ENCODE measurements at places on chromosomes 1 and 21.

GRCh38 chr1:149849947-149850360, 49.4 kb upstream of the BOLA1 start:
- no peak for DNase-seq

DNA sequence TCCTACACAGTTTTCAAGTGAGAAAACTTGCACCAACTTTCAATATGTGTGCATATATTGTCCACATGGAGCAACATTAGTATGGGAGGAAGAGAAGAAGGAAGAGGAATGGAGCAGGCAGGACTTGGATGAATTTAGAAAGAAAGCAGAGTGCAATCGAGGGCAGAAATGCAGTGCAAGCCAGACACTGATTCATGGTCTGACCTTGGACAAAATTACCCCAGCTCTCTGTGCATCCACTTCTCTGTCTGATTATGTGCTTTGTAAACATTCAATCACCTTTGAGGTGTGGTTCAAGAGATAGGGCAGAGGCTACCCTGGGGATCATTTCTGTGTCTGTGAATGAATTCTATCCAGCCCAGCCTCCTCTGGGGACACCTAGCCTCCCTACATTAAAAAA, 265.2 kb downstream of the TNR start:
- no peak for DNase-seq

DNA sequence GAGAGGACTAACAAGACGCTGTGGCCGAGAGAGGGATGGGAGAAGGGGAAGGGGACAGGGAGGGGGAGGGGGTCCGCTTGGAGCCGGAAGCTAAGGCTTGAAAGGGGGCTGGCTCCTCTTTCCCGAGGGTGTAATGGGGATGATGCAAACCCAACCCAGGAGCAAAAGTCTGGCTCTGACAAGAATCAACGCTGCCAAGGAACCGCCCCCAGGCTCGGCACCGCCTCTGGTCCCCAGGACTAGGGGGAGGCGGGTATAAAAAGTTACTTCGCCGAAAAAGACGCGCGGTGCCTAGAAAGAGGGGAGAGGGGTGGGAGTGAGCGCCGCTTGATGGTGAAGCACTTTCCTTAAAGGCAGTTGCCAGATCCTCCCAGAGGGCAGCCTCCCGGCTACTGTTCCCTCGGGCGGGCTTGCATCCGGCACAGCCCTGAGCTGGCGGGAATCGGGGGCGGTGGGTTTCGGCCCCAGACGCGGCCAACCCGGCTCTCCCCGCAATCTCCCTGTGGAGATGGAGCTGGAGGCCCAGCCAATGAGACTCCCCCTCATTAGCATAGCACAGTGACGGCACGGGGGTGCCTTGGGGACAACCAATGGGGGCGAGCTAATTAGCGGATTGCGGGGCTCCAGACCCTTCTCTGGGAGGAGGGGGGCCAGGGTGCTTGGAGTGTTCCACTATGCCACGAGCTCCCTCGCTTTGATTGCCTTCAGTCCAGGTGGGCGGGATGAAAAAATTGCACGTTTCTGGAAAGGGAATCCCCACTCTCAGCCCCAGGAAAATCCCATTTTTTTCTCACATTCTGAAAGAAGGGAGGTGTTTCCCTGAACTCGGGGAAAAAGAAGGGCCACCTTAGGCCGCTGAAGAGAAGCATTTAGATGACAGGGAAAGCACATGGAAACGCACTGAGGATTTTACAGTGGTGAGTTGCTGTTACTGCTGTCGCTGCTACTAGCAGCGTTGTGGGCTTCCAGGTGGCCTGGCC, at the start of gene KCNT2:
Gene KCNT2, minus strand, starts transcription at position 51 of the 980 bp plus-strand sequence. CDS start 131 bp downstream, outside the sequence.
- DNase-seq, result no peak

- DNase-seq, result no peak
Measured at GRCh38 chr1:160404094-160404493, 3.7 kb downstream of the VANGL2 start.

- no peak for DNase-seq
Measured at GRCh38 chr21:39503123-39503762, 51.5 kb downstream of the SH3BGR start.

DNA sequence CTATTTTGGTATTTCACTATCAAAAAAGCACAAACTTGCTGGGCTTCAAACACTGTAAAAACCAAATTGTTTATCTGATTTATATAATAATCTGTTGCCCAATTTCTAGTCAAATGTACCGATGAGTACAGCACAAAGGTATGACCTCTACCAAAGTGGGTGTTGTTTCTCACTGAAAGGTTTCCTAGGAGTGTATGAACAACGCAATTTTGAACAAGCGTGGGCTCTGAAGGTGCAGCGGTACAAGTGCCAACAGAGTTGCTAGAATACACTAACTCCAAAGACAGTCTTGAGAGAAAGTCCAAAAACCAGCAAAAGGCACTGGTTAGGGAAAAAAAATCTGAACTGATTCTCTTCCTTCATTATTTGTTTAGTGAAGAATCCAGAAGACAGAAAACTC, 130.4 kb downstream of the ATP1B1 start:
- no peak for DNase-seq

- DNase-seq, result no peak
Measured at GRCh38 chr21:19475525-19475924, 1071.9 kb upstream of the TMPRSS15 start.

GRCh38 chr1:215119719-215120365, 37.3 kb downstream of the KCNK2 start:
- DNase-seq, result no peak

DNA sequence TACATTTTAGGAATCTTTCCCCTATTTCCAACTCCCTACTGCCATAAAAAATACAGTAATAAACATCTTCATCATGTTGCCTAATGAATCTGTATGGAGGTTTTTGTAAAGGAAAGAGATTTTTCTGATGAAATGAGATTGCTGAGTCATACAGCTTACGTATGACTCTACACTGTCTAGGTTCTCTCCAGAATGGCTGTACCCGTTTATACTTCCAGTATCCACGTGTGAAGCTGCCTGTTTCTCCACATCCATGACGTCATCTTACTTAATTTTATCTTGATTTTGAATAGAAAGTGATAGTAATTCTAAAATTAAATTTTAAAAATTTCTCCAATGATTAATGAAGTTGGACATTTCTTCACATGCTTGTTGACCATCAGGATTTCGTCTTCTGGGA, 103.7 kb downstream of the COQ8A start:
- no peak for DNase-seq

- DNase-seq, result no peak
Measured at GRCh38 chr1:245173446-245174211, 18.8 kb downstream of the KIF26B start.

Measured in DMS79 (cell line).